ENCODE measurements at places on chromosomes 6 and 20. TPM values are rescaled to one million over a fixed set of nuclear protein-coding genes. Genes with fewer than 3 reads are reported as not detected.

DNA sequence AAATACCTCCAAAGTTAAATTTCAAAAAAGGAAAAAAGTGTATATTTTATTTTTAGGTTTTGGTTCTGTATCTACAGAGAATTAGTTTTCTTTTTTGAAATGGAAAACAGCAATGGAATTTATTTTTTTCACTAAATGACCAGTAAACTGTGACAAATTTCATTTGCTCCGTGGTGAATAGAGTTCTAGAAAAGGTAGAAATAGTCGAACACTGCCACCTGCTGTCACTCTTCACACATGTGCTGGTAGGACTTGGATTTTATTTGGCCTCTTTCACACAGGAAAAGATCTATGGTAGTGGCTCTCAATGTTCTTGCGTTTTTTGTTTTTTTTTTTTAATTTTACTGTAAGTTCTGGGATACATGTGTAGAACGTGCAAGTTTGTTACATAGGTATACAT is 312.5 kb downstream of the EYA4 start:
- no peak overlapping the region for H3K4me3 ChIP-seq
- DNase-seq, result no peak
- H3K36me3 ChIP-seq, result no peaks in the 10 kb centered on the region
- H3K27ac ChIP-seq, result no peak overlapping the region
- peaks cover 1% of the 10 kb centered on the region for H3K4me1 ChIP-seq
- peaks cover 16% of the 10 kb centered on the region for H3K27me3 ChIP-seq

The KHDC3L gene
- not detected for total RNA-seq

The CST5 gene
- not detected for total RNA-seq

The SRXN1 gene
- 2.9 TPM for total RNA-seq
